ENCODE measurements at places on chromosomes 7 and 10. TPM values are rescaled to one million over a fixed set of nuclear protein-coding genes. Genes with fewer than 3 reads are reported as not detected.

The ANKRD2 gene
- not detected for polyA plus RNA-seq

The RAMP3 gene
- polyA plus RNA-seq: not detected

The EGR2 gene
- 2.6 TPM for polyA plus RNA-seq

The NME8 gene
- polyA plus RNA-seq: not detected

The ANKRD7 gene
- polyA plus RNA-seq: not detected

The MBL2 gene
- polyA plus RNA-seq: not detected

Measured in IgD-negative memory B cell (primary cell).